ENCODE measurements at places on chromosomes 5 and 9. TPM values are rescaled to one million over a fixed set of nuclear protein-coding genes. Genes with fewer than 3 reads are reported as not detected.

TERT gene
- 5.1 TPM for total RNA-seq

DNA sequence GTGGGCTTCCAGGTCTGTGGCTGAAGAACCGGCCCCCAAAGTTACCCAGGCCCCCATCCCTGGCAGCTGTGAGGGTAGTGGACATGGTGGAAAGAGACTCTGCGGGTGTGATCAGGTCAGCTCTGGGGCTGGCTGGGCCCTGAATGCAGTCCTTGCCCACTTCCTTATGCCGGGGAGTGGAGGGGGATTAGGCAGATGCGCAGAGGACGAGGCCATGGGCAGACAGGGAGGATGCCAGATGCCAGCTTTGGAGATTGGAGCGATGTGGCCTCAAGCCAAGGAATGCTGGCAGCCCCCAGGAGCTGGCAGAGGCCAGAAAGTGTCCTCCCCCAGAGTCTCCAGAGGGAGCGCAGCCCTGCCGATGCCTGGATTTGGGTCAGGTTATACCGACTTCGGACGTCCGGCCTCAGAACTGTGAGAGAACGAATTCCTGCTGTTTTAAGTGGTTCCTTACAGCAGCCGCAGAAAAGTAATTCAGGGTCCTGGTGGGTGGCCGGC lies 69.8 kb downstream of the ADAMTS2 start:
- no peak overlapping the region for H3K27ac ChIP-seq
- no peaks in the 10 kb centered on the region for H3K36me3 ChIP-seq
- DNase-seq = no peak
- H3K4me1 ChIP-seq = no peaks in the 10 kb centered on the region
- H3K4me3 ChIP-seq = no peak overlapping the region

DNA sequence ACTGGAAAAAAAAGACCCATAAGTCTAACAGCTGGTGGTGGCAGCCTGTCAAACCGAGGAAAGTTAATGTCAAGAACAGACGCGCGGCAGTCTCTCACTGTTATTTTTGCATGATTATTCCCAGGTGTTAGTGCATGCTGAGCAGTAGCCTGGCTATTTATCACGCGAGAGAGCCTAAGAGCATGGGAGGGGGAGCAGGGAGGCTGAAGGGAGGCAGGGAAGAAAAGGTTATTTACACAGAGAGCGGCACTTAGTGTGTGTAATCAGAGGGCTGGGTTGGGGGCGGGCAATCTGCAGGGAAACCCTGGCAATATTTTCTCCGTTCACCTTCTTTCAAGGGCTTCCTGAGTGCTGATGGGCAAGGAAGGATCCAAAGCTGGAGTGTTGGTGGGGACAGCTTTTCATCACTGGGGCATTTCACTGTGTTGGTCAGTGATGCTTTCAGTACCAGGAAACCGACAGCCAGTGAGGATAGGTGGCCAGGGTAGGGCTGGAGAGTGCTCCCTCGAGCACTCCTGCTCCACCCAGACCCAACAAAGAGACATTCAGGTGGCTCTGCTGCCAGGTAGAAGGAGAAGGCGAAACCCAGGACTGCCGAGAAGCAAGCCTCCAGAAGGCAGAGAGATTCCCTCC lies 39.6 kb downstream of the ZNF608 start:
- H3K36me3 ChIP-seq = no peaks in the 10 kb centered on the region
- H3K27me3 ChIP-seq = peaks cover 12% of the 10 kb centered on the region
- H3K27ac ChIP-seq = no peak overlapping the region

DNA sequence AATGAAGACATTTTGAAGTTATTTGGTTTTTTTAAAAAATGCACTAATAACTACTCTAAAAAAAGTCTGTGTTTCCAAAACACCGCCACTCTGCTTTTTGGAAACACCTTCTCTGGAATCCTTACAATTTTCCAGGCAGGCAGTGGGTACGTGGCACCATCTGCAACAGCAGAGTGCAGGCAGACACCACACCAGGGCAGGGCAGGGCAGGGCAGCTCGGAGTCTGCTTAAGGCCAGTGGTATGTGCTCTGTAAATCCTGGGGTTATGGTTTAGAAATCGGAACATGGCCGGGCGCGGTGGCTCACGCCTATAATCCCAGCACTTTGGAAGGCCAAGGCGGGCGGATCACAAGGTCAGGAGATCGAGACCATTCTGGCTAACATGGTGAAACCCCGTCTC lies 97.6 kb downstream of the TLE1 start:
- no peak overlapping the region for H3K27ac ChIP-seq

- H3K4me3 ChIP-seq = no peak overlapping the region
- H3K36me3 ChIP-seq = no peaks in the 10 kb centered on the region
- DNase-seq = no peak
- H3K27me3 ChIP-seq = no peaks in the 10 kb centered on the region
- peak overlapping the region; percentile 1 for H3K27ac ChIP-seq
Measured at GRCh38 chr9:76465442-76466298, 6.7 kb downstream of the GCNT1 start.

SLCO6A1 gene
- total RNA-seq = not detected

OGN gene
- not detected for total RNA-seq

GRCh38 chr5:135491038-135491551 lies 38.9 kb upstream of the TIFAB start:
- no peak for DNase-seq
- H3K4me1 ChIP-seq = peaks cover 18% of the 10 kb centered on the region
- H3K27me3 ChIP-seq = peaks cover 82% of the 10 kb centered on the region
- peak overlapping the region; percentile 15 for H3K4me3 ChIP-seq

- H3K27me3 ChIP-seq = no peaks in the 10 kb centered on the region
- H3K36me3 ChIP-seq = peaks cover 29% of the 10 kb centered on the region
- no peak for DNase-seq
- peaks cover 28% of the 10 kb centered on the region for H3K4me1 ChIP-seq
- H3K27ac ChIP-seq = peak overlapping the region; percentile 96
Measured at GRCh38 chr9:89351584-89352300, 33.4 kb downstream of the SECISBP2 start.

- H3K4me1 ChIP-seq = no peaks in the 10 kb centered on the region
- no peaks in the 10 kb centered on the region for H3K36me3 ChIP-seq
- H3K4me3 ChIP-seq = no peak overlapping the region
- no peak overlapping the region for H3K27ac ChIP-seq
- no peaks in the 10 kb centered on the region for H3K27me3 ChIP-seq
Measured at GRCh38 chr5:133205649-133206048, 153.8 kb downstream of the HSPA4 start.

IL13 gene
- total RNA-seq = 16.3 TPM

- H3K36me3 ChIP-seq = no peaks in the 10 kb centered on the region
- H3K27me3 ChIP-seq = no peaks in the 10 kb centered on the region
- no peak overlapping the region for H3K27ac ChIP-seq
- no peak for DNase-seq
Measured at GRCh38 chr5:150596826-150597225, 43.6 kb upstream of the SYNPO start.

DNA sequence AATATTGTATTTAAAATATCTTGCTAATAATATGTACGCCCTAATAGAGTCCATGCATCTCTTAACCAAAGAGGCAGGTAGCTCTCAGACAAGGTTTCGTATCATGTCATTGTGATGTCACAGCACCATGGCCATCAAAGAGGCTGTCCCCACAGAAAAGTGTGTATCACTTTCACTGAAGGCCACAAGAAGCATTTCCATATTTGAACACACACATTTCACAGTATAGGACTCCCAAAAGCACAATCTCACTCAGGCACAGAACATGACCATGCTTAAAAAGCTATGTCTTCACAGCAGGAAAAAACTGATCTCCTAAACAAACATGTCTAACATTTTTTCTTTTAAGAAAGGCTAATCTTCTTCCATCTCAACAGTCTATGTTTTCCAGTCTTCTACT lies 133.8 kb downstream of the DENND1A start:
- H3K36me3 ChIP-seq = no peaks in the 10 kb centered on the region
- DNase-seq = peak; percentile 10
- H3K4me1 ChIP-seq = peaks cover 19% of the 10 kb centered on the region
- no peaks in the 10 kb centered on the region for H3K27me3 ChIP-seq
- H3K27ac ChIP-seq = no peak overlapping the region

DNA sequence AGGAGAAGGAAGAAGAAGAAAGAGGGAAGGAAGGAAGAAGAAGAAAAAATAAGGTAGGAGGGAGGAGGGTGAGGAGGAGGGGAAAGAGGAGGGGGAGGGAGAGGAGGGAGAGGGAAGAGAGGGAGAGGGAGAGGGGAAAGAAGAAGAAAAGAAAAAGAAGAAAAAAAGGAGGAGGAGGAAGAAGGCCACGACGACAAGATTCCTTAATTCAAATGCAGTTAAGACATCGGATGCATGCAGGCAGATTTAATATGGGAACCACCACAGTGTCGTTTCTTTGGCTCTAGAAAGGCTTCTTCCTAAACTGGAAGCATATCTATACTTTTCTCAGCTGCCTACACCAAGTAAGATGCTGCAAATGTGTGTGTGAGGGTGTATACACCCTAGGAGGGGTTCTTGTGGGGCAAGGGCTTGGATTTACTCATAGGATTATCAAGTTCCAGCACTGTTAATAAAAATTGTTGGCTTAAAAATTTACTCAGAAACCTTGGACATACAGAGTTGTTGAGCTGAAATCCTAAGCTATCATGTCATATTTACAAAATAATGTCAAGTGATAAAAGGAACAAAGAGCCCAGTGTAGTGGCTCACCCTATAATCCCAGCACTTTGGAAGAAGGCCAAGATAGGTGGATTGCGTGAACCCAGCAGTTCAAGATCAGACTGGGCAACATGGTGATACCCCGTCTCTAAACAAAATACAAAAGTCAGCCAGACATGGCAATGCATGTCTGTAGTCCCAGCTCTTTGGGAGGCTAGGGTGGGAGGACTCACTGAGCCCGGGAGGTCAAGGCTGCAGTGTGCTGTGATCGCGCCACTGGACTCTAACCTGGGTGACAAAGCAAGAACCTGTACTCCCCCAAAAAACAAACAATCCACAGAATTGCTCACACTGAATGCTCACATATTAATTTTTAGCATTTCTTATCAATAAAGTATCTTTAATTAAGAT lies 108.5 kb downstream of the UBAP2 start:
- H3K4me1 ChIP-seq = no peaks in the 10 kb centered on the region
- peaks cover 30% of the 10 kb centered on the region for H3K36me3 ChIP-seq
- H3K4me3 ChIP-seq = no peak overlapping the region
- H3K27me3 ChIP-seq = no peaks in the 10 kb centered on the region
- no peak for DNase-seq

GRCh38 chr5:180204276-180204819 lies 4.7 kb downstream of the RASGEF1C start:
- no peak overlapping the region for H3K4me3 ChIP-seq
- DNase-seq = no peak
- no peaks in the 10 kb centered on the region for H3K36me3 ChIP-seq
- H3K4me1 ChIP-seq = peaks cover 18% of the 10 kb centered on the region

DNA sequence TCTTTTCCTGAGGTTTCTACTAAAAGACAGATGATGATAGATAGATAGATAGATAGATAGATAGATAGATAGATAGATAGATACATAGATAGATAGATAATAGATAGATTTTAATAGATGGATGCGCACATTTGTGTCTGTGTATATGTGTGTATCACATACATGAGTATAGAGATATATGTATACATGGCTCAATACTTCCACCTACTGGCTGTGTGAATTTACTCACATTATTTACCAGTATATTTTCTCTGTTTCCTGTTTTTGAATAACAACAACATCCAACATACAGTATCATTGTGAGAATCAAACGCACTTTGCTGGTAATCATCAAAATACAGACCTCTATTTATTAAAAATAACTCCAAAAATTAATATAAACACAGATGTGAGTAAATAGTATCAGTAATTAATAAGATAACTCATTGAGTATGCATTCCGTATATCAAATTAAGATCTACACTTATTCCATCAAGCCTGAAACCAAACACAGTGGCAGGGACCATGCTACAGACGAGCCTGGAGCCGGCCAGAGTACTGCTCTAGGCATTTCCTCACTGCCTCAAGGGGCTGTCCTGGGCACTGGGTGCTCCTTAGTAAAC lies 338.0 kb downstream of the SEMA5A start:
- no peak overlapping the region for H3K27ac ChIP-seq
- H3K27me3 ChIP-seq = no peaks in the 10 kb centered on the region
- H3K36me3 ChIP-seq = no peaks in the 10 kb centered on the region
- no peak for DNase-seq
- no peaks in the 10 kb centered on the region for H3K4me1 ChIP-seq

PCDHGB6 gene
- total RNA-seq = not detected

PTPA gene
- 85.5 TPM for total RNA-seq

CDKN2A gene
- total RNA-seq = 2.8 TPM

DNA sequence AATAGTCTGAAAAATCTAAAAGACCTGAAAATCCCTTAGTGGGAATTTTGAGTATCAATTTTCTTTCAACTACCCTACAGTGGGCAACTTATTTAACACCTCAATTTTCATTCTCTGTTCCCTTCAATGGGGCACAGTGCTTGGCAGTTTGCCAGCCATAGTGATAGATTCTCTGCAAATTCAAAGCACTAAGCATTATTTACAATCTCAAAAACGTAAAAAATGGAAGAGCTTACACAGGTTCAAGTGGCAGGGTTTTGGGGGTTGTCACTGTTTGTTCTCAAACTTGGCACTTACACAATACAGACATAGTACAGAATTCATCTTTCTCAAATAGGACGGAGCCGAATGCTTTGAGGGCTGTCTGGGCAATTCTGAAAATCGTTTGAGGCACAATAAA lies 515.0 kb downstream of the EFNA5 start:
- no peak overlapping the region for H3K4me3 ChIP-seq
- no peaks in the 10 kb centered on the region for H3K36me3 ChIP-seq
- H3K27me3 ChIP-seq = no peaks in the 10 kb centered on the region
- no peak for DNase-seq

DNA sequence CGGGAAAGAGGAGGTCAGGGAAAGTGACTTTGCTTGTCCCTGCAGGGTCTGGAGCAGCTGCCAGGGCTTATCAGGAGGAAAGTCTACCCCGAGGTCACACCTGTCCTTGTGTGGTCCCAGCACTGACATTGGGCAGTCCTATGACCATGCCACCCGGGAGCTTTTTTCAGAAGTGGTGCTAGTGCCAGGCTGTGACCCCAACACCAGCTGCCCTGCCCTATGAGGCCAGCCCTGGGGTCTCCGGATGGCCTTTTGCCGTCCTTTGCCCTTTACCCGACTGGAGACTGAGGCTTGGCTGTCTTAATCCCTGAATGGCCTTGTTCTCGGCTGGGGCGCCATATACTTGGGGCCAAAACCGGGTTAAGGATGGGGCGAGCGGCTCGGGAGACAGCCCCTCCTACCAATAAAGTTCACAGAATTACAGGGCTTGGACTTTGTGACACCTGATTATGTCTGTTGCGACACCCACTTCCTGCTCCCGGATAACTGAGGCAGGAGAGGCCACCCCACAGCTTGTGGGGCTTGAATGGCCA lies 22.2 kb upstream of the SLC9A3 start:
- H3K4me3 ChIP-seq = no peak overlapping the region
- H3K36me3 ChIP-seq = no peaks in the 10 kb centered on the region
- no peak for DNase-seq
- peaks cover 11% of the 10 kb centered on the region for H3K4me1 ChIP-seq
- H3K27ac ChIP-seq = no peak overlapping the region
- H3K27me3 ChIP-seq = peaks cover 34% of the 10 kb centered on the region

Measured in activated T-cell treated with anti-CD3 and anti-CD28 coated beads, Interleukin-2, amount 50 U/mL, for 72 hours (primary cell).